ENCODE measurements at places on chromosomes 7 and 10.

DNA sequence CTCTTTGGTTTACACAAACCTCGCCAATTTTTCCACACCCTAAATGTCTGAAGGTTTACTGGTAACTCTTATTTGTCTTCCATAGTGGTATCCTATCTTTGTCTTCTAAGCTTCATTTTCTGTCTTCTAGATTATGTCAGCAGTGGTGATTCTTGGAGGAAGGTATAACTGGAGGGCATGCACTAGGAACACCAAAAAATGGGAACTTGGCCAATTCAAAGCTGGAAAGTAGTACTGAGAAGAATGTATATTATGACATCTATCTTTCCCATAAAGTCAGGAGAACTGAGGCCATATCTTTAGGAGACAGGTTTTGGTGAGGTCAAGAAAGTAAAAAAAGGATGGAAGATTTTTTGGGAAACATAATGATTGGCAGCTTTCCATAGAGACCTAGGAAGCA, 113.3 kb downstream of the CPEB3 start:
- DNase-seq = no peak

GRCh38 chr7:28718055-28718481, 240.1 kb downstream of the TRIL start:
- DNase-seq = no peak

DNA sequence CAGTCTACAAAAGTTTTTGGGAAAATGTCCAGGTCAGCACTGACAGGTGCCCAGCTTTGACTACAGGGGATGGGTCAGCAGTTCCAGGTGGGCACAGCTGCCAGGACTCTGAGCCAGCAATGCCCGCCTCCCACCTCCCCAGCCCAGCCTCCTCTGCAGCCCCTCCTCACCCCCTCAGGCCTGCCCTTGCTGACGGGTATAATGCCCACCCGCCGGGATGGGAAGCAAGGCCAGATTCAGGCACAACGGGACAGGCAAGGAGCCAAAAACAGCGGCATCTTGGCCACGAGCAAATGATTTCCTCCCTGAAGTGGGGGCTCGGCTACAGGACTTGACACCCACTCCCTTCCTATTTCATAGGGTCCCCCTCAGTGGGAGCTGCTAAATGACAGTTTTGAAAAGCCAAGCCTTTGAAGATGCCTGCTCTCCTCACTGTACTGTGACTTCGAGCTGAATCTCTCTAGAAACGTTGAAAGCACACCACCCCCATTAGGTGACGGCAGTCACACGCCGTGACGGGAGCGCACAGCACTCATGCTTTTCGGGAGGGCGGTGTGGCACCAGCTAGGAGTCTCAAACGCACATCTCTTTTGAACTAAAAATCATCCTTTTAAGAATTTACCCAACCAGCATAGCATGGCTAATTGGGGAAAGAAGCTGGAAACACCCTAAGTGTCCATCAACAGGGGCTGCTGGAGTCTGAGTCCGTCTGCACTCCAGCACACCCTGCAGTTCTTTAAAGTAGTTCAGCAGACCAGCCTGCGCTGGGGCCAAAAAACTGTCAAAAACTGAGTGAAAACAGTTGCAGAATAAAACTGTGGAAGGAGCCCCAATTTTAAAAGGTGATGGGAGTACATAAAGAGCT, 29.6 kb downstream of the MAD1L1 start:
- no peak for DNase-seq

DNA sequence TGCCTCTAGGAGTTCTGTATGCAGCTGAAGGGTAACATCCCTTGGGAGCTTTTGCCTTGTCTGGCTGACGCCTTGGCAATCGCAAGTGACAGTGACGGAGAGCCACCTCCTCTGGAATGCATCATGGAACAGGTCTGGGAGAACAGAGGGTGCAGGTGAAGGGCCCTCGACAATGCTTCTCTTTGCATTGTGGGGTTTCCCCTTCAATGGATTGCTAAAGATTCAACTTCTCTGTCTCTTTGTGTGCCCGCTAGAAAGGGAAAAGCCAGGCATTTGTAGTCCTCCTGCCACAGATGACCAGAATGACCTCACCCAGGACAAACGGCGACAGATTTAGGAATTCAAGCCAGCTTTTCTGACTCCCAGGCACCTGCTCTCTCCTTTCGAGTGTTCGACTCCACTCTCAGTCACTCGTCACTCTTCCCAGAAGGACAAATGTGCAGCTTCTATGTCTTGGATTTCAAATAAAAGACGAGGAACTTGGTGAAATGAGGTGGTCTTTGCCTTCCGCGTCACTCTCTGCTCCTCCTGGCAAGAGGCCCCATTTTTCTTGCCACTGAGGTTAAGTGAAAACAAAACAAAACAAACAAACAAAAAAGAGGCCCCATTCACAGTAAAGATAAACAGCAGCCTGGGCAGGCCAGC, 26.1 kb downstream of the IL2RA start:
- no peak for DNase-seq

GRCh38 chr7:1798191-1798590, 128.1 kb downstream of the ELFN1 start:
- no peak for DNase-seq

DNA sequence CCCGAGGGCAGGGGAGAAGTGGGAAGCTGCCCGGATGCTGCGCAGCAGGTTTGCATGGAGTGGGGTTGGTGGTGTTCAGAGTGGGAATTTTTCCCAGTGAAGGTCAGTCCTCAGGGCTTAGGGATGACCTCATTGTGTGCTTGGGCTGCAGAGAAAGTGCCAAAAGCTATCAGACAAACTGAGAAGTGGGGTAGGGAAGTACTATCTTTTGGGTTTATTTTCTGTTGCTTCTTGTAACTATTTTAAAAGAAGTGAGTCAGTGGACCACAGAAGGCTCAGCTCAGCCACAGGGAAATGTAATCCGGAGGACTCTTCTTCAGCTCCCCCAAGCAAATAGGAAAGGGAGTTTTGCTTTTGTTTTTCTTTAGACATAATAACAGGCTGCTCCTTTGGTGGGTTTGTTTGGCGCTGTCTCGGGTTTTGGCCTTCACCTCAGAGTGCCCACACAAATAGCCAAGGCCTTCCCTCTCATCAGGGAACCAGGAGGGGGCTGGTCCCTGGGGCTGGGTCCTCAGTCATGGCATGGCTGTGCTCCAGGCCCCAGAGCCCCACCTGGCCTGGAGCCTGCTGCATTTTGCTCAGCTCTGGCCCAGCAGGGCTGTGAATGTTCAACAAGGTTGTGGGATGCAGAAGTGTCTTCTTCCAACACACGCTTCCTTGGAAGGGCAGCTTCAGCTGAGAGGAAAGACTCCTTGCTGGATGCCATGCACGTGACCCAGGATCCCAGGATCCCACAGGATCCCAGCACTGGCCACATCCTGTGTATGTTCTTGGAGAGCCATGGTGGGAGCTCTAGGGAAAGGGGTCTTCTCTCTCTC, 5.4 kb upstream of the FAM170B start:
- no peak for DNase-seq

DNA sequence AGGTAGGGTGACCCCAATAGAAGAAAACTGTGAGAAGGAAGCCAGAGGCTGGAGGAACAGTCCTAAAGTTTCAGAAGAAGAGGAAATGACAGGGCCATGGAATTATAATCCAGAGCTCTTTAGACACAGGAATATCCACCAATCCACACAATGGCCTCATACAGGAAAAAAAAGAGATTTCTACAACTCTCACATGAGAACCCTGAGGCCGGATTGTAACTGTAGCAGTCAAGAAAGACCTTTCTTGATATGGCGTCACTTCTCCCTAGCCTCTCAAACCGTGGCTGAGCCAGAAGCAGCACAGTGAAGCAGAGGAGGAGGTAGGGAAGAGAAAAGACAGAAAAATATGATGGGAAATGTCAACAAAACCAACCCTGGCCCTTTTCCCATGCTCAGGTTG, 76.9 kb downstream of the RAPGEF5 start:
- no peak for DNase-seq

- no peak for DNase-seq
Observed at GRCh38 chr10:71295641-71296040, 23.4 kb upstream of the SLC29A3 start.

GRCh38 chr7:22900101-22900500, 77.5 kb upstream of the TOMM7 start:
- no peak for DNase-seq

All from mesendoderm (in vitro differentiated cells).